ENCODE measurements at places on chromosomes 12 and 14. TPM values are rescaled to one million over a fixed set of nuclear protein-coding genes. Genes with fewer than 3 reads are reported as not detected.

DNA sequence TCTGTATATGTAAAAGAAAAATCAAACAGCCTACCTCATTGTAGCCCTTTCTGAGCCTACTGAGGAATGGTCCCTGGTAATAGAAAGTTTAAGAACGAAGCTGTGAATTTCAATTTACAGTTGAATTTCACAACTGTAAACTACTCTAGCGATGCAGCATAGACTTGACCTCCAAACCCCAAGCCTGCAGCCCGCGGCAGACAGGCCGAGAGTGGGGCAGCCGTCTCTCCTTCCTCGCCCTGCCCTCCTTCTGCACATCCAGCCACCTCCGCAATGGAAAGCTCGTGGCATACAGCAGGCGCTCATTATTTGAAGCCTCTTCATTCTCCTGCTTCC, 15.3 kb downstream of the RNASE2 start:
- no peak for DNase-seq

- DNase-seq, result peak; percentile 47
These were observed 219.3 kb downstream of the CRADD start for GRCh38 chr12:93896427-93896826.

DNA sequence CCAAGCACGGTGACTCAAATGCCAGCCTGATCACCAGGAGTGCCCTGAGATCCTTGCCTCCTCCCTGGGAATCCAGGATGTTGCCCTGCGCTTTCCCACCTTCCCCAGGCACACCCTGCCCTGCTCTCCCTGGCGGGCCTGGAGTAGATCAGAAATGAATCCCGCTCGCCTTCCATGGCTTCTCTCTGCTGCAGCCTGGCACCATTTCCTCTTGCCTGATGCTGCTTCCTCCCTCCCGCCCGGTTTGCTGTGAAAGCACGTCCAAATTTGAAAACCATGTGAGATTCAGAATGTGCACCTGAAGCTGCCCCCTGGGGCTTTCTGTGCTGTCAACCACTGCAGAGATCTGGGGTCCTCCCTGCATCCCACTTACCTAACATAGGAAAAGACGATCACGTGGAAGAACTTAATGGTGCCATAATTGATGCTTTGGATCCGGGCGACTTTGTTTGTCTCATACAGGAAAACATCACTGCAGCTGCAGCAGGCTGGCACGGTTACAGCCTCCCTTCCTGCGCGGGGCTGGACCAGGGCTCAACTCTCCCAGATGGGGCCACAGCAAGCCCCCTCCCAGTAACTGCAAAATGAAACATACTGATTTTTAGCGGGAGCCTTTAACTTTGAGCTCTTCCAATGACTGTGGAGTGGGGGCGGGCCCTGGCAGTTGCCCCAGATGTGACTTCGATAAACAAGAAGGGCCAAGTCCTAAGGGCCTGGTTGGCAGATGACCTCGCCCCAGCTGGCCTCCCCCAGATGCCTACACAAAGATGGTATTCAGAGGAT, 24.9 kb upstream of the C12orf76 start:
- DNase-seq, result no peak

DNA sequence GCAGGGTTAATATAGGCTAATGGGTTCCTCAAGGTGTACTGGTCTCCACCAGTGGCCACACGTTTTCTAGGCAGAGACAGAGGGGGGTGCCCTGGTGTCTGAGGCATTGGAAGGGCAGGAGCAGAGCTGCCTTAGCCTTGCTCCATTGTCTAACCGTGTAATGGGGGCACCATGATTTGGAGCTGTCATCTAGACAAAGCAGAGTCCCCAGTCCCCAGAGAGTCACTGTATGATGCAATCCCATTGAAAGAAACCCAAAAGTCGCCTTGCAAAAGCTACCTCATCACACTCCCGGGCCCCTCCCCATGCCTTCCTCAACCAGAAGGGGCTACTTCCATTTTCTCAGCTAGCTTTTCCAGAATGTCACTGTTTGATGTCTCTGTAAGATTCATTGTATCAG, 487.1 kb downstream of the AACS start:
- DNase-seq, result peak; percentile 82

DNA sequence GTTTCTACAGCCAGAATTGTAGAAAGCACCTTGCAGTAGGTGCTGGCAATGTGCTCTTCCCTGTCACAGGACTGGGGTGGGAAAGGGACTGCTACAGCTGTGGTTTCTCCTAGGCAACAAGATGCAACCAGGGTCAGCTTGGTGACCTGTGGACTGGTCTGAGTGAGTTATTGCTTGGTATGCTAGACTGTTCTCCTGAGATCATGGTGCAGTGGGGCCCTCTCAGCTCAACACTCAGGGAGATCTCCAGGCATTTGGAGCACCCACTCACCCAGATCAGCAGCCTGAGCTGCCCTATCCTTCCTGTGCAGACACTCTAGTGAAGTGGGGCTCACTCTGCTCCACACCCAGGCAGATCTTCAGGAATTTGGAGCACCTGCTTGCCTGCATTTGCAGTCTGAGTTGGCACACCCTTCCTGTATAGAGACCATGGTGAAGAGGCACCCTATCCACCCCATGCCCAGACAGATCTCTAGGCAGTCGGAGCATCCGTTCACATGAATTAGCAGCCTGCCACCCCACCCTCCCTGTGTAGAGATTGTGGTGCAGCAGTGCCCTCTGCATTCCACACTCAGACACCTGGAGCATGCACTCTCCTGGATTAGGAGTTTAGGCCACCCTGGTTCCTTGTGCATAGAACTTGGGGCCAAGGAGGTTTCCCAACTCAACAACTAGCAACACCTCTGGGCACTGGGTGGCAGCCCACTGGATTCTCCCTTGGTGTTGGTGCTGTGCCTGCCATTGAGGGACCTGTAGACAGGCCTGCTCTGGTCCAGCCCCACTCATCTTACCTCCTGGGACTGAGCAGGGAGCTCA, 3.8 kb upstream of the FAM186B start:
- no peak for DNase-seq

DNA sequence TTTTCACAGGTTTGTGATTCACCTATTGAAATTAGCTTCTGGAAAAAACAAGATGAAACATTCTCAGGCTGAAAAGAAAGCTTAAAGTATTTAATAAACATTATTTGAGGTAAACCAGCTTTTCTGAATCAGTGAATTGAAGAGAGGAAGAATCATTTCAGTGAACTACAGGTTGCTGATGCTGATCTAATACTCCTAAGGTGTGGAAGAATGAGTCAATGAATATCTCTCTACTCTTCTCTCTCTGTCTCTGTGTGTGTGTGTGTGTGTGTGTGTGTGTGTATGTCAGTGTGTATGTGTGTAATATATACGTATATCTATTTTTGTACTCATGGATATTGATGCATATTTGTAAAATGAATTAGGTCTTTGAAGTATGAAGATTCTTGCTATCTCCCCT, 312.2 kb downstream of the SSPN start:
- DNase-seq, result no peak

DNA sequence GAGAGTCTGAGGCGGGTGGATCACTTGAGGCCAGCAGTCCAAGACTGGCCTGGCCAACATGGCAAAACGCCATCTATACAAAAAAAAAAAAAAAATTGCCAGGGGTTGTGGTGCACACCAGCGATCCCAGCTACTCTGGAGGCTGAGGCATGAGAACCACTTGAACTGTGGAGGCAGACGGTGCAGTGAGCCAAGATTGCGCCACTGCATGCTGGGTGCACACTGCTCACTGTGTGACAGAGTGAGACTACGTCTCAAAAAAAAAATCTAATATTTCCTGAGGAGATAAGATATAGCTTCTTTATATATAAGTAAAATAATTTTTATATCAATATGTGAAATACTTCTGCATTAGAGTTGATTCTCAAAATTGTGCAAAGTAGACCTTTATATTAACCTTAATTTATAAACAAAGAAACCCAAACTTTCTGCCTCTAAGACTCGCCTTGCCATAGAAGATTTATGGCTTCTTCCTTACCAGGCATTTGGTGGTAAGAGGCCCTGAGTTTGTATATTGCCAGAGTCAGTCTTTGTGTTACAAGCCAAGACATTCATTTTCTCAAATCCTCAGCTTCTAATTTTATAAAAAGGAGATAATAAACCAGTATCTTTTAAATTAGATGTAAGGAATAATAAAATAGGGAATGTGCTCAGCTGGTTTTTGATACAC, 1226.7 kb downstream of the FLRT2 start:
- DNase-seq, result no peak

DNA sequence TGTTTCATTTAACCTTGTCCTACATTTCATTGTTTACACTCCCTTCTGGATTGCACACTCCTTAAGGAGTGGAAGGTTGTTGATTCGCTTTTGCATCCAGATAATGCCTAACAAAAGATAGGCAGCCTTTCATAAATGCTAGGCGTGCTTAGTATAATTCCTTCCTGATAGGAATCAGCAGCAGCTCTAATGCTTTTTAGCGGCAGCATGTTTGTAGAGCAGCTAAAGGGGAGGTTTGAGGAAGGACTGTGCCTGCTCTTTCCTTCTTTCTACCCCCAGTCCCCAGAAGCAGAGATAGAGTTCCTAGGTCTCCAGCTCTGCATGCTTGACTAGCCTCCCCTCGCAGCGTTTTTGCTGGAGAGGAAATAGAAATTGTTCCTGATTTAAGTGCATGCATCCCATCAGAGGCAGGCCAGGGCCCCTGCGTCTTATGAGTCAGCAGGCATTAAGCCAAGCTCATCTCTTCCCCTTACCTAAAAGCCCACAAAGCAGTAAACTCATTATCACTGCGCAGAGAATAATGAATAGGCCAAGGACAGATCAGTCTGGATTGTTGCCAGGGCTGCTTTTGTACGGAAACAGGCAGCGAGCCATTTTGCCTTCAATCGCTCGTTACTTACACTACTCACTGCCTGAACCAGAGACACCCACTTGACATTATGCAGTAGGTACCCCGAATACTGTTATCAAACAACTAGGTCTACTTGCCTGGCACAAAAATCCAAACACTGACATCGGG, 14.0 kb upstream of the TBPL2 start:
- peak; percentile 91 for DNase-seq

DNA sequence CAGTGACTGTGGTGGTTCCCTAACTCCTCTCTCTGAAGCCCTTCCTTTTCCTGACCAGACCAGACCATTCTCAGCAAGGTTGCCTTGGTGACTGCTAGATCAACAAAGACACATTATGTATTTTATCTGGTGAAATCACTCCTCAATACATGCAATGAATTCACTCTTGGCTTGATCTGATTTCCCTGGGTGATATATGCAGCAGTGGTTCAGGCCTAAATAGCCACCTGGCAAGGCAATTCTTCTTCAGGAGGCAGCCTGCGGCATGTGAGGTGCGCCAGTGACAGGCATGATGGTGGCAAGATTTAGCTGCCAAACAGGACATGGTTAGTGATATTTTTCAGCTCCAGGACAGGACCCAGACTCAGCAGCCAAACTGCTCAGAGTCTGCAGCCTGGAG, 350.3 kb upstream of the CCDC196 start:
- no peak for DNase-seq

- no peak for DNase-seq
These were observed 3.1 kb upstream of the ATF7IP start for GRCh38 chr12:14362352-14362751.

Gene TSPAN19
- not detected for total RNA-seq

Gene CTSG
- 29.8 TPM for total RNA-seq

Gene KRT4
- 0.17 TPM for total RNA-seq

Gene OR6C76
- not detected for total RNA-seq

Data from esophagus muscularis mucosa (tissue), 4 donors.